Pancreas (tissue), 10 donors: ENCODE measurements at places on chromosomes 12 and 14. TPM values are rescaled to one million over a fixed set of nuclear protein-coding genes. Genes with fewer than 3 reads are reported as not detected.

DNA sequence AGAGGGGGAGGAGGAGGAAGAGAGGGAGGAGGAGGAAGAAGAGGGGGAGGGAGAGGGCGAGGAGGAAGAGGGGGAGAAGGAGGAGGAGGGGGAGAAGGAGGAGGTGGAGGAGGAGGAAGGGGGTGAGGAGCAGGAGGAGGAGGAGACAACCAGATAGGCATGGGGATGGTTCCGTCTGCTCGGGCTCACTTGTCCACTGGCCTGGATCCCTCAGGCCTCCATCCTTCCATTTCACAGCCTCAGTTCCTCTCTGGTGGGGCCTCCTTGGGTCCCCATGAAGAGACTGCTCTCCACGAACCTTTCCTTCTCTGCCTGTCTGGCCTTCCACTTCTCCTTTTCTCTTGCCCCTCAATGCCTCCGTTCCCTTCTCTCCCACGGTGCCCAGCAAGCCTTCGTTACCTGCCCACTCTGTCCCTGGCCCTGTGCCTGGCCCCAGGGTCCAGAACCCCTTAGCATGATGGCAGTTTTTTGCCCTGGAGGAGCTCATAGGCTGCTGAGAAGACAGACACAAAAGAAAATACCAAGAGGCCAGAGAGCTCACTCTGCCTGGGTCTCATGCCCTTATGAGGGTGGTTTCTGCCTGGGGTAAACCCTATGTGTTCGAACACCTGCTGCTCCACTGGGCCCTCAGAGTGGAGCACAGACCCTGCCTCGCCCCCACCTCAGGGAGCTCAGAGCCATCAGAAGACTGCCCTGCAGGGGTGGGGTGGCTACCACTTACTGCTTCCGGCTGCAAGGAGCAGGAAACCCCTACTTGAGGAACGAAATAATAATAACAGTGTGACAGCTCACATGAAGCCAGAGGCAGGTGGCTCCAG, 11.7 kb upstream of the CACNA2D4 start:
- no peaks in the 10 kb centered on the region for H3K4me1 ChIP-seq
- peak; percentile 11 for DNase-seq
- H3K27ac ChIP-seq, result no peak overlapping the region
- no peaks in the 10 kb centered on the region for H3K27me3 ChIP-seq
- H3K4me3 ChIP-seq, result no peak overlapping the region

- H3K4me1 ChIP-seq, result no peaks in the 10 kb centered on the region
These were observed 55.1 kb downstream of the MED13L start for GRCh38 chr12:116222358-116222757.

DNA sequence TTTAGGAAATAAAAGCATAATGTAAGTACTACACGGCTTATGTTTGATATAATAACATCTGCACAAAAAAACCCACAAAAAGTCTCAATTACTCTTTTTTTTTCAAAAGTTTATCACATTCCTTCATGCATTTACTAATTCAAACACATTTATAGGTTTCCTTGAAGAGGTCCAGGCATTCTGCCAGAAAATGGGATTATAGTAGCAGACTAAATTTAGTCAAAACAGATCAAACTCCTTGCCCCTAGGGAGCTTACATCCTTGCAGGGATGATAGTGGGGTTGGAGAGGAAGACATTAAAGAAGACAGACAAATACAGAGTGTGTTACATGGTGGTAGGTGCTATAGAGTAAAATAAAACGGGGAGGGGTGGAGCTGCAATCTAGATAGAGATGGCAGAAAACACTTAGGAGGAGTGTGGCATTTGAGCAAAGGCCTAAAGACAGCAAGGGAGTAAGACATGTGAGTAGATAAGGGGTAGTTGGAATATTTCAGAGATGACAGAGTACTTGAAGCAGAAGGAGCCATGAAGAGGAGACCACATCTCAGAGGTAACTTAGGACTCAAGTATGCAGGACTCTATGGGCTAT, 266.9 kb downstream of the PPFIA2 start:
- H3K4me1 ChIP-seq, result no peaks in the 10 kb centered on the region
- no peaks in the 10 kb centered on the region for H3K36me3 ChIP-seq
- DNase-seq, result no peak

DNA sequence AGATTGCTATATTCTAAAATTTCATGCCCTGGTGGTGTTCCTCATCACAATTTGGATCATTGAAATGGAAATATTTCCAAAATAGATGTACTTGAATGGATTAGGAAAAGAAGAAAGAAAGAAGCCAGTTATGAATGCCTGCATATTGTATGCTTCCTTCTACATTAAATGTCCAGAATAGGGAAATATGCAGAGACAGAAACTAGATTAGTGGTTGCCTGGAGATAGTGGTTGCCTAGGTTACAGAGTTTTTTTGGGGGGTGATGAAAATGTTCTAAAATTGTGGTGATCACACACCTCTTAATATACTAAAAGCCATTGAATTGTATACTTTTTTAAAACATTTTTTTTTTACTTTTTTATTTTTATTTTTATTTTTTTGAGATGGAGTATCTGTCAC, 18.0 kb downstream of the TUBA1A start:
- H3K4me3 ChIP-seq, result no peak overlapping the region
- H3K27ac ChIP-seq, result no peak overlapping the region
- no peaks in the 10 kb centered on the region for H3K4me1 ChIP-seq
- no peaks in the 10 kb centered on the region for H3K36me3 ChIP-seq
- no peak for DNase-seq
- H3K27me3 ChIP-seq, result no peaks in the 10 kb centered on the region

DNA sequence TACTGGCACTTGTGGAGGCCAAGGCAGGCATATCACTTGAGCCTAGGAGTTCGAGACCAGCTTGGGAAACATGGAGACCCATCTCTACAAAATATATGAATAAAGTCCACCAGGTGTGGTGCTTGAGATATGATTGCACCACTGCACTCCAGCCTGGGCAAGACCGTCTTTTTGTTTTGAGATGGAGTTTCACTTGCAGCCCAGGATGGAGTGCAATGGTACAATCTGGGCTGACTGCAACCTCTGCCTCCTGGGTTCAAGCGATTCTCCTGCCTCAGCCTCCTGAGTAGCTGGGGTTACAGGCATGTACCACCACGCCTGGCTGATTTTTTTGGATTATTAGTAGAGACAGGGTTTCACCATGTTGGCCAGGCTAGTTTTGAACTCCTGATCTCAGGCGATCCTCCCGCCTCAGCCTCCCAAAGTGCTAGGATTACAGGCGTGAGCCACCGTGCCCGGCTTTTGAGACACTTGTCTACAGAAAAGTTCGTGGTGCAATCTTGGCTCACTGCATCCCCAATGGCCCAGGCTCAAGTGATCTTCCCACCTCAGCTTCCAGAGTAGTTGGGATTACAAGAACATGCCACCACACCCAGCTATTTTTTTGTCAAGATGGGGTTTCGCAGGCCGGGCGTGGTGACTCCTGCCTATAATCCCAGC, 16.3 kb upstream of the ATP5F1B start:
- H3K4me1 ChIP-seq, result no peaks in the 10 kb centered on the region
- no peaks in the 10 kb centered on the region for H3K27me3 ChIP-seq

TAS2R8 gene
- 0.09 TPM for polyA plus RNA-seq

TTC6 gene
- polyA plus RNA-seq, result not detected

DNA sequence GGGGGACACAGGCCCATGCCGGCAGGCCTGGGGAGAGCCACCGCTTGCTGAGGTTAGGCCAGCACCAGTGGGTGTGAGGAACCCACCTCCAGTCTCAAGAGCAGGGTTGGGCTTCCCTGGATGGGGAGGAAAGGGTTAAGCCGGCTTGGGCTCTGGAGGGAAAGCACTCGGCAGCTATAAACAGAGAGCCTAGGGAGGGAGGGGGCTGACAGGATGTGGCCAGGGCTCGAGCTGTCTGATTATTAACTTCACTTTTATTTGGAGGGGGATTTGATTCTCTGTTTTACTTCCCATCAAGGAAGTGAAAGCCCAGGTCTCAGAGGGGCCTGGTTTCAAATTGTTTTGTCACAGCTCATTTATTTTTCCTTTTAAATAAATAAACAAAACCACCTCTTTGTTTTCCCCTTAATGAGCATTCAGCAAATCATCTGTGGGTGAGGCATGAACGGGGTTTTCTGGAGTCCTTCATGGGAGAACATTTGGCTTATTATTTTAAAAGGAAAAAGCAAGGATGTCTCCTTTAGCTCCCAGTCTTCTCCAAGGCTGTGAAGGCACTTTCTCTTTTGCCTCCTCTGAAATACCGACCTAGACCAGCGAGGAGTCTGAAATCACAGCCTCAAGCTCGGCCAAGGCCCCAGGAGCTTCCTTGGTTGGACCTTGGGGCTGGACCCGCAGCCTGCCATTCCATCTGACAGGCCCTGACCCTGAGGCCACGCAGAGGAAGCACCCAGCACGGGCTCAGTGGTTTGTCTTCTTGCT, 21.9 kb upstream of the ZFP36L1 start:
- DNase-seq, result peak; percentile 42
- peaks cover 30% of the 10 kb centered on the region for H3K4me1 ChIP-seq
- H3K27ac ChIP-seq, result peak overlapping the region; percentile 96
- no peaks in the 10 kb centered on the region for H3K27me3 ChIP-seq

- H3K27me3 ChIP-seq, result no peaks in the 10 kb centered on the region
- peaks cover 12% of the 10 kb centered on the region for H3K4me1 ChIP-seq
- H3K36me3 ChIP-seq, result no peaks in the 10 kb centered on the region
- no peak overlapping the region for H3K4me3 ChIP-seq
- no peak overlapping the region for H3K27ac ChIP-seq
These were observed 2.5 kb downstream of the PPP1R12A start for GRCh38 chr12:79932357-79932756.

DNA sequence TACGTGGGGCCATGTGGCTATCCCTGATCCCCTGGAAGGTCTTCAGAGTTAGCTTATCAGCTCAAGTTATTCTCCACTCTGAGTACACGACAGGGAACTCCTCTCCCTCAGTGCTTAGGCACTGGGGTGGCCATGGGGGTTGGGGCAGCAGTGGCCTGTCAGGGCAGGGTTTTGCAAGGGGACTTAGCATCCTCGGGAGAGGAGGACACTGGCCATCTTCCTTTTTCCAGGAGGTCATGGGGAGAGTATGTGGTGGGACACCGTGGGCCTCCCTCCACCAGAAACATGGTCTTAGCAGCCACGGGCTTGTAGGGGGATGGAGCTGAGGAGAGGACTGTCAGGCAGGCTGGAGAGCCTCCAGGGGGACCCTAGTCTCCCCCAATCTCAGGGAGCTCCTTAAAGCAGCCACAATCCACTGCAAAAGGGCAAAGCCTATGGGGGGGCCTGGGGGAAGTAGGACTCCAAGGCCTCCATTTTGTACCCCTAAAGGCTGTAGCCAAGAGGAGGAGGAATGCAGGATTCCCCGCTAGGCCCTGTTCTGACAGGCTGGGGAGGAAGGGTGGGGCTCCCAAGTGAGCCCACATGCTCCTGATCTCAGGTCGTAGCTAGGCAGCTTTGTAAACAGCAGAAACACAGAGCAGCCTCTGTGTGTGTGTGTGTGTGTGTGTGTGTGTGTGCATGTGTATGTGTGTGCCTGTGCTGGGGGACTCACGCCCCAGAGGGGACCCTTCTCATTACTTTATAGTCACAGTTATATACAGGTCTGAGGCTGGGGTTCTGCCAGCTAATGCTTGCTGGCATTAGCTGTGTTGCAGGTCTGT, 36.6 kb downstream of the KRT80 start:
- H3K4me1 ChIP-seq, result no peaks in the 10 kb centered on the region
- no peaks in the 10 kb centered on the region for H3K36me3 ChIP-seq
- DNase-seq, result no peak

- no peak overlapping the region for H3K27ac ChIP-seq
- H3K36me3 ChIP-seq, result no peaks in the 10 kb centered on the region
- no peaks in the 10 kb centered on the region for H3K27me3 ChIP-seq
- DNase-seq, result no peak
- H3K4me3 ChIP-seq, result no peak overlapping the region
These were observed 52.2 kb downstream of the CKAP4 start for GRCh38 chr12:106195621-106196027.

DNA sequence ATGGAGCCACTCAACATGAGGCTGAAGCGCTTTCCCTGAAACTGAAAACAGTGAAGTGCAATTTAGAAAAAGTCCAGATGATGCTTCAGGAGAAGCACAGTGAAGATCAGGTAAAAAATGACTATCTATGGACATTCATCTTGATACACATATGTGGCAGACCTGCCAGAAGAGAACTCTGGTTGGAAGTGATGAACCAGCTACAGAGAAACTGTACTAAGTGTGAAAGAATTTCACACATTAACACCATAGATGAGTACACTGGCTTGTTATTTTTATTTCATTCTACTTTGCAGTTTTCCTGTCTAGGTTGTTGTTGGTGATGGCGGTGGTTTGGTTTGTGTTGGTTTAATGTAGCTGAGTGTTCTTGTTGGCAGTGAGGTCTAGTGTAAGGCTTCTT, 174.7 kb downstream of the ESR2 start:
- no peak for DNase-seq
- H3K4me3 ChIP-seq, result no peak overlapping the region
- no peaks in the 10 kb centered on the region for H3K4me1 ChIP-seq

- H3K27me3 ChIP-seq, result no peaks in the 10 kb centered on the region
- no peak overlapping the region for H3K27ac ChIP-seq
- no peaks in the 10 kb centered on the region for H3K36me3 ChIP-seq
- H3K4me3 ChIP-seq, result no peak overlapping the region
- H3K4me1 ChIP-seq, result no peaks in the 10 kb centered on the region
- no peak for DNase-seq
These were observed 151.5 kb downstream of the TTC8 start for GRCh38 chr14:88975926-88976325.

SAMD15 gene
- polyA plus RNA-seq, result 0.49 TPM

DNA sequence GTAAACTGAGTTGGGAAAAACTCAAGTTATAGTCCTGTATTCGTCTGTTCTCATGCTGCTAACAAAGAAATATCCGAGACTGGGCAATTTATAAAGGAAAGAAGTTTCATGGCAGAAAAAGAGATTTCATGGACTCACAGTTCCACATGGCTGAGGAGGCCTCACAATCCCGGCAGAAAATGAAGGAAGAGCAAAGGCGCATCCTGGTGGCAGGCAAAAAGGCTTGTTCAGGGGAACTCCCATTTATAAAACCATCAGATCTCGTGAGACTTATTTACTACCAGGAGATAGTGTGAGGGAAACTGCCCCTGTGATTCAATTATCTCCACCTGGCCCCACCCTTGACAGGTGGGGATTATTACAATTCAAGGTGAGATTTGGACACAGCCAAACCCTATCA, 292.6 kb upstream of the SYT1 start:
- H3K36me3 ChIP-seq, result no peaks in the 10 kb centered on the region
- no peaks in the 10 kb centered on the region for H3K4me1 ChIP-seq
- no peak overlapping the region for H3K27ac ChIP-seq
- no peaks in the 10 kb centered on the region for H3K27me3 ChIP-seq
- DNase-seq, result no peak
- no peak overlapping the region for H3K4me3 ChIP-seq

DNA sequence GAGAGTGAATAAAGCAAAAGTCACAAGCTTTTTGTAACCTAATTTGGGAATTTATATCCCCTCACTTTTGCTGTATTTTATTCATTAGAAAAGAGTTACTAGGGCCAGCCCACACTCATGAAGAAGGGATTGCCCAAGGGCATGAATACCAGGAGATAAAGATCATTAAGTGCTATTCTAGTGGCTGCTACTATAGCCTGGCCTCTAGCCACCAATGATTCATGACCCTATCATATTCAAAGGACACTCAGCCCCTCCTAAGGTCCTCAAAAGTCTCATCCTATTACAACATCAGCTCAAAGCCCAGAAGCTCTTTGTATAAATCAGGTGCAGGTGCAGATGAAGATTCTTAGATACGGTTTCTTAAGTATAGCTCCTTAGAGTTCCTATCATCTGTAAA, 518.1 kb downstream of the TRHDE start:
- no peak overlapping the region for H3K4me3 ChIP-seq
- H3K27me3 ChIP-seq, result no peaks in the 10 kb centered on the region
- no peak overlapping the region for H3K27ac ChIP-seq
- no peaks in the 10 kb centered on the region for H3K36me3 ChIP-seq
- no peaks in the 10 kb centered on the region for H3K4me1 ChIP-seq
